PC-9 (cell line): ENCODE measurements at places on chromosomes 2 and 18. TPM values are rescaled to one million over a fixed set of nuclear protein-coding genes. Genes with fewer than 3 reads are reported as not detected.

The ALPP gene
- total RNA-seq: 47.5 and 57.8 TPM in 2 replicates

The SIX3 gene
- total RNA-seq: 1.4 TPM in 2 replicates

The TMEM18 gene
- total RNA-seq: 30.5 and 32.4 TPM in 2 replicates

The CLIP4 gene
- 107 and 134 TPM in 2 replicates for total RNA-seq

The GALNT3 gene
- 31.6 and 33.1 TPM in 2 replicates for total RNA-seq

The CD226 gene
- 0.13 TPM in 2 replicates for total RNA-seq
